ENCODE measurements at places on chromosomes 7 and 10.
A peak's percentile ranks its signal among the peaks of the same experiment; 100 is the strongest.

GRCh38 chr10:103855424-103855823, at the start of gene SH3PXD2A:
TSS of gene SH3PXD2A (minus strand) at chr10:103855576. CDS start at chr10:103855266, 310 bp downstream.
- DNase-seq = peak; percentile 44

GRCh38 chr10:7546385-7546967, 120.3 kb downstream of the ITIH5 start:
- no peak for DNase-seq

DNA sequence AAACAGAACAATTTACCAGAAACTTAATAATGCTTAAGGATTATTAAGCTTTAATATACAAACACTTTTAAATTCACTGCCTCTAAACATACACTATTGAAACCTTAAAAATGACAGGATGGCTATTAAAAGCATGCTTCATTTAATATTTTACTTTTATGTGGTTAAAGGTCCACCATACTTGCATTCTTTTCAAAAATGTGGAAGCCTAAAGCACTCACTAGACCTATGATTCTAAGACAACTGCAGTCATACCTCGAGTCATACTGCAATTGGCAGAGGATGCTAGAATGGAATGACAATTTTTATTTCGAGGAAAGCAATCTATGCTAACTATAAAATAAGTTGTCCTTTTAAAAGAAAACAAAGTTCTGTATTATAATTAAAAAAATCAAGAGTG, 85.3 kb downstream of the PIP4K2A start:
- no peak for DNase-seq

GRCh38 chr7:120949998-120950538, 509 bp upstream of the ING3 start:
- DNase-seq = no peak

DNA sequence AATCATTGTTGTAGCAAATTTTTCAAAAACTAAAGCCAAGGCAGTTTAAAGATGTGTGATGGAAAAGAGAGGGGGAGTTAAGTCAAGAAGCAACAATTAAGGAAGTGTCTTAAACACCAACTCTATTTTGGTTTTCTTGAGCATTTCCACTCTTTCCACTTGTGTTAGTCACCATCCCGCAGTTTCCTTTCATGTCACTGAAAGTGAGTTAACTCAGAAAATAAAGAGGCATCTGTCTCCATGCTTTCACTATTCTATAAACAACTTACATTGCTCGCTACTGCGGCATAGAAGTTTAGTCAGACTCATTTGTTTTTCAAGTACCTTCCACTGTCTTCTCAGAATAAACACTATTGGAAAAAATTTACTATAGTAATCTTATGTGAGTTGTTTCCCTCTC, 284.9 kb upstream of the SEMA3D start:
- peak; percentile 4 for DNase-seq

DNA sequence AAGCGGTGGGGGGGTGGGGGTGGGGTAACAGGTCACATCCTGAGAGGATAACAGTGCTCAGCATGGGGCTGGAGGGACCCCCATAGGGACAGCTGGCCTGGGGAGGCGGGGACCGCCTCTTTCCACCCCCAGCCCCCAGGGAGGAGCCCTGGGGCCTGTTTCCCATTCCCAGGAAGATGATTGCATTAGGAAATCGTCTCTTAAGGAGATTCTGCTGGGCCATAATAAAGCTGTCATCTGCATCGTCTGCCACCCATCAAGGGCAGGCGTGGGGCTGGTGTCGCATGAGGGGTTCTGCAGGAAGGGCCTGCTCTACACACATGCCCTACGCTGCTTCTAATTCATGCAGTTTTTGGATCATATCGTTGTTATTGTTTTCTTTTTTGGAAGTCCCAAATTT, 17.2 kb downstream of the RET start:
- no peak for DNase-seq

DNA sequence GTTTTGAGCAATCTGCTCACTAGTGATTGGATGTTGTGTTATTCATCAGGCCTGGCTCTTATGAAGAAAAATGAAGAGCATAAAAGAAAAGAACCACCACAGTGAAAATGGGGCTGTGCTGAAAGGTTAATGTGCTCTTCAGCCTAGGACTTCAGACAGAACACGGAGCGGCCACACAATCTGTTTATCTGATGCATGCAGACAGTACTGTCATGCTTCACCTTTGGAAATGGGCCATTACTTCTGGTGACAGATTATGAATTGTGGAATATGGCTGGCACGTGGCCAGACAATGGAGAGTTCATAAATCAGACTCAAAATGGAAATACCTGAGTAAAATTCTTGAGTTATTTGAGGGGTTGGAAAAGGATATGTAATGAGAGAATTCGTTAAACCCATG, 86.0 kb upstream of the NOBOX start:
- DNase-seq = no peak

DNA sequence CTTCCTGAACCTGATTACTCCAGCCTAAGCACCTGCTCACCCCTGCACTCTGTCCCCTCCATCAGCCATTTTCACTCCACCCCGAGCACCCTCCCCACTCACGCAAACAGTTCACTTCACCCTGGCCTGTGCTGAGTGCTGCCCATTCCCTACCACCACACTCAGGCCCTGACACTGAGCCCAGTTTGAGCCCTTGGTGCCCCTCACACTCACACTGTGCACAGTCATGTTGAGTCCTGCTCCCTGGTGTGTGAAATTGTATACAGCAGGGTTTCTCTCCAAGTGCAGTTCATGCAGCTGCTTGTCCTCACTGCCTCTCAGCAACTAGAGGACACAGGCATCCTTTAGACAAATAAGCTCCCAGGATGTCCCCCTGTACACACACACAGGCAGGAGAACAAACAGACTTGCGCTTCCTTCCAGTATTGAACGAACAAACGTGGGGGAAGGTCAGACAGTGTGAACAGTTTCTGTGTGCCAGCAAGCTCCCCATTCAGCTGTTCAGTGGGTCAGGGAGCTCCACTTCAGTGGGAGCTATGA, 6.8 kb downstream of the MYO1G start:
- no peak for DNase-seq

GRCh38 chr7:93055543-93056107, 62.2 kb downstream of the SAMD9 start:
- DNase-seq = no peak

- DNase-seq = peak; percentile 30
These were observed 221.7 kb downstream of the PHTF2 start for GRCh38 chr7:78020136-78020873.

DNA sequence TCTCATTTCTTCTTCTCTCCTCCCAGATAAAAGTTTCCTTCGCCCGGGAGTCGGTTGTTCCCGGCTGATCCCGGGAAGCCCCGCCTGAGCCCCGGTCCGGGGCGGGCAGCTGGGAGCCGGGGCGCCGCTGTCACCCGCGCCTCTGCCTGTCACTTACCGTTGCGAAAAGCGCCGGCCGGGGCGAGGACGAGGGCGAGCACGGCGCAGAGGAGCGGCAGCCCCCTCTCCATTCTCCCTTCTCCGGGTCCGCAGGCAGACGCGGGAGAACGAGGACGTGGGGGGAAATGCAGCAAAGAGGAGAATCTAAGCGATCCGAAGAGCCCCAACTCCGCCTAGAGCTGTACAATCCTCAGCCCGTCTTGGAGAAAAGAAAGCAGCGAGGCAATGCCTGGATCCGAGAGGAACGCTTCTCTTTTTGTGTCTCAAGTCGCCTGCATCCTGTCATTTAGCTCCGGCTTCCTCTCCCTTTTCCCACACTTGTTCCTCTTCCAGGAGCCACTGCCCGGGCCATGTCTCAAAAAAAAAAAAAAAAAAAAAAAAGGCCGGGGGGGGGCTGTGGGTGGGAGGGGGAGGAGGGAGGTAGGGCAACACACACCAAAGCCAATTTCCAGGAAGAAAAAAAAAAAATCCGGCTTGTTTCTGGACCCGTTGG, at the start of gene NRP1:
NRP1 (minus strand) TSS at position 515 of the 652 bp plus-strand sequence; CDS start at position 230, 285 bp downstream.
- DNase-seq = peak; percentile 25

GRCh38 chr10:125114761-125115391, 45.5 kb downstream of the CTBP2 start:
- DNase-seq = no peak

DNA sequence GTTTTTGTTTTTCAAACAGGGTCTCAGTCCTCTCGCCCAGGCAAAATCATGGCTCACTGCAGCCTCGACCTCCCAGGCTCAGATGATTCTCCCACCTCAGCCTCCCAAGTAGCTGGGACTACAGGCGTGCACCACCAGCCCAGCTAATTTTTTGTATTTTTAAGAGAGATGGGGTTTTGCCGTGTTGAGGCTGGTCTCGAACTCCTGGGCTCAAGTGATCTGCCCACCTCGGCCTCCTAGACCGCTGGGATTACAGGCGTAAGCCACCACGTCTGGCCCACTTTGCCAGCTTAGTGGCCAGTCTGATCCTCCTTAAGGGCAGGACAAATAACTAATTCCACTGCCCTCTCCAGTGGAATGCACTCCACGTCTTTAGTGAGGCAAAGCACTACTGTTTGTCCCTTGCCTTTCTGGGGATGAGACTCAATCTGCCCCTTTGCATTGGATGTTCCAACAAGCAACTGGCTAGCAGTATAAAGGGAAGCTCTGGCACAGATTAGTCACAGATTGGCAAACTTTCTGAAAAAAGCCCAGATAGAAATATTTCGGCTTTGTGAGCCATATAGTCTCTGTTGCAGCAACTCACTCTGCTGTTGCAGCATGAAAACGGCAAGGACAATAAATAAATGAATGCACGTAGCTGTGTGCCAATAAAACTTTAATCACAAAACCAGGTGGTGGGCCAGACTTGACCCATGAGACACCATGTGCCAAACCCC, 143.8 kb upstream of the RHEB start:
- DNase-seq = no peak

- no peak for DNase-seq
These were observed 213.5 kb downstream of the PTPRN2 start for GRCh38 chr7:158374146-158374545.

DNA sequence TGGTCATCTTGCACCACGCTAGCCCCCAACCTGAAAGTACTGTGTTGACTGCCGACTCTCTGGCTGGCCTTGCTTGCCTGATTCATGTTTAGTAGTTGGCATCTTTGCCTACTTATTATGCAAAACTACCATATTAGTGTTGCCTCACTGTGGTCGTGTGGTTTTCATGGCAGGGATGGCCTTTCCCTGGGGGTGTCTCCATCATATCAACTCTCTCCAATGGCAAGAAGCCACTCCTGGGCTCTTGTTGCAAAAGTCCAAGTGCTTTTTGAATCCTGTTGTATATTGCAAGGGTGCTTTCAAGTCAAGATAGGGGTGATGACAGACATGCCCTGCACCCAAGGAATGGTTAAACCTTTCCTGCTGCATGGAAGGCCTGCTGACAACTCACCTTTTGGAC, 39.4 kb downstream of the ABLIM1 start:
- no peak for DNase-seq

DNA sequence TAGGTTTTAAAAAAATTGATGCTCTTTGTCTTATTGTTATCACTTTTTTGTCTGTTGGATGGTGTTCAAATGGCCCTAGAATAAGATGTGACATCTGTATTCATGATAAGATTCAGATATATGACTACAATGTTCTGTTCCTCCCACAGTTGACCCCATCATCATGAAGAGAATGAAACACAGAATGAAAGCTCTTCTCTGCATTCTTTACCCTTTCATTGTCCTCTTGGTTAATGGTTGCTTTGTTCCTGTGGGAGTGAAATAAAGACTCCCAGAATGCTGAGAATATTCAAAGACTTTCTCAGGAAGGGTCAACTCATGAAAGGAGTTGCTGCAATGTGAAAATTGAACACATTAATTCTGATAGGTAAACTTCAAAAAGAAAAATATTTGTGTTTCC, 1015.8 kb downstream of the SORCS3 start:
- DNase-seq = no peak

GRCh38 chr7:22355620-22356009, 1.3 kb downstream of the RAPGEF5 start:
- DNase-seq = no peak

- DNase-seq = no peak
These were observed 7.4 kb downstream of the RASSF4 start for GRCh38 chr10:44966816-44967509.

DNA sequence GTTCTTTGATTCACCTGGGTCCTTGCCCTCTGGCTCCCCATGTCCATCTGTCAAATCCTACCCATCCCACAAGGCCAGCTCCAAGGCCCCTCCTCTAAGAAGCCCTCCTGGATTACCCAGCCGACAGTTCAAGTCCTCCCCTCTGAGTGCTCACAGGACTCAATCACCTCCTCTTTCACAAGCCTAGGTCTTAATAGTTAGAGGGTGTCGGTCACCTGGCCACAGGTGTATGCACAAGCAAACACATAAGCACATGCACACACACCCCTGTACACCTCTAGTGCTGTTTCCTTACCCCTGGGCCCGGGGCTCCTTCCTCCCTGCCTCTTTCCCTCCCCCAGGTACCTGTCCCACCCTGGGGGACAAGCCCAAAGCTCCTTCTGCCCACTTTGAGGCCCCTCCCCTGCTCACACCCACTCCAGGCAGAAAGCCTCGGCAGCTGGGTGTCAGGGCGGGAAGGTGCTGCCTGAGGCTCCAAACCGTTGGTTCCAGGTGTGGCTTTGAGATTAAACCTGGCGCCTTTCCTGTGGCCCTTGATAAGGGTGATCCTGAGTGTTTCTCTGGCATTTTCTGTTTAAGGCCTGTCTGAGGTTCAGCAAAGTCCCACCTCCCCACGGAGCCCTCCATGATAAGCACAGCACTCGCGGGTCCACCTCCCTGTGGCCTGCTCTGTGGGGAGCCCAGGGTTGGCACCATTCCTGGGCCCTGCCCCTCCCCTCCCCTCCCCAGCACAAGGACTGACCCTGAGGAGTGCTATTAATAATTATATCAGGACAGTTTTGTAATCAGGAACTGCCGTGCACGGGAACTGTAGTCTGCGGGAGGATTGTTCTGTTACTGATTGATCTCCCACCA, 14.6 kb upstream of the AQP1 start:
- DNase-seq = no peak

DNA sequence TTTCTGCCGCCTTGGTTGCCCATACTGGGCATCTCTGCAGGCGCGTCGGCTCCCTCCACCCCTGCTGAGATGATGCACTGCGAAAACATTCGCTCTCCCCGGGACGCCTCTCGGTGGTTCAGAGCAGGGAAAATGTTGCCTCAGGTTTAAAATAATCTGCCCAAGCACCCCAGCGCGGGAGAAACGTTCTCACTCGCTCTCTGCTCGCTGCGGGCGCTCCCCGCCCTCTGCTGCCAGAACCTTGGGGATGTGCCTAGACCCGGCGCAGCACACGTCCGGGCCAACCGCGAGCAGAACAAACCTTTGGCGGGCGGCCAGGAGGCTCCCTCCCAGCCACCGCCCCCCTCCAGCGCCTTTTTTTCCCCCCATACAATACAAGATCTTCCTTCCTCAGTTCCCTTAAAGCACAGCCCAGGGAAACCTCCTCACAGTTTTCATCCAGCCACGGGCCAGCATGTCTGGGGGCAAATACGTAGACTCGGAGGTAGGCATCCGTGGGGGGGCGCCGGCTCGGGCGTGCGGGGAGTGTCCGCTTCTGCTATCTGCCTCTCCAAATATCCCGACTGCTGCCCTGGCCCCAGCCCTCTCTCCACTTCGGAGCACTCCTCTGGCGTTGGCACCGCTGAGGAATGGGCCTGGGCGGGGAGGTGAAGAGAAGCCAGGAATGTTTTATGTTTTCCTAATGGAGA, at the start of gene CAV1:
CAV1 (plus strand) TSS at position 428 of the 689 bp plus-strand sequence; CDS start at position 455, 27 bp downstream.
- peak; percentile 43 for DNase-seq

DNA sequence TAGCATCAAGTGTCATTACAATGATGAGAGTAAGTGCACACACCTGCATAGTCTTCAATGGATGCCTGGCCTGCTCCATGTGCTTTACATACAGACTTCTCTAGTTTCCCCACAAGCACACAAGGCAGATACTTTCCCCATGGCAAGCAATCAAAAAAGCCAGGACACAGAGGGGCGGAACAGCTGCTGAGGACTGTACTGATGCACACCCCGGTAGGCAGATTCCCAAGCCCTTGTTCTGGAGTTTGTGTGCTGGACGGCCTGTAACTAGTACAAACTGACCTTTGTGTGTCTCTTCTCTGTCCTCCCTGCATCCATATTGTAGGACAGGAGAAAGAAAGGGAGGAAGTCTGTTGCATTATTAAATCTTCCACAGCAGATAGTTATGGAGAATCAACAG, 25.8 kb downstream of the UBE2D4 start:
- DNase-seq = no peak

All from activated T-cell treated with anti-CD3 and anti-CD28 coated beads, Interleukin-2, amount 50 U/mL, for 72 hours (primary cell).